ENCODE measurements at places on chromosomes 3 and 15.

- peak; percentile 44 for DNase-seq
These were observed 86.6 kb downstream of the GPR156 start for GRCh38 chr3:120198305-120198878.

DNA sequence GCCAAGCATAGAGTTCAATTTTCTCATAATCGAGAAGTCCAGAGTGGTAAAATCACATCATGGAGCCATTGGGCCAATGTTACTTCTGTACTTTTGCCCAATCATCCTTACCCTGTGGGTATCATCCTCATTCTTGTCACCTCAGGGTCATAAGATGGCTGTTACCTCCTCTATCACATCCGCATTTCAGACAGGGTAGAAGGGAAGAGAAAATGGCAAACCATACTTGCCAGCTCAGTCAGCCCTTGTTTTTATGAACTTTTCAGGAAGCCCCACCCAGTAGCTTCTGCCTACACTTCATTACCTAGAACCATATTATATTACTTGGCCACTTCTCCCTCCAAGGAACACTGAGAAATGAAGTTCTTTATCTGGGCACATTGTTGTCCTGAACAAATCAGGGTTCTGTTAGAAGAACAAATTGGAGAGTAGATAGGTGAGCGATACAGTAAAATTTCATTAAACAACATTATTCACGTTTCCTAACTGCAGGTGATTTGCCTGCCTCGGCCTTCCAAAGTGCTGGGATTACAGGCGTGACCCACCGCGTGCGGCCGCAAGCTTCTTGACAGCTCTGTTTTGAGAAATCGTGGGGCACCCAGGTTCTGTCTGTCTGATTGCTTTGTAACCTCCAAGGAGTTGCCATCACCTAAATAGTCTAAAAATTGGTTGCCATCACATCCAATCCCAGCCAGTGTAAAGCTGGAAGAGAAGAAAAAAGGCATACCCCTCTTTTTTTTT lies 34.5 kb upstream of the RPN1 start:
- no peak for DNase-seq

DNA sequence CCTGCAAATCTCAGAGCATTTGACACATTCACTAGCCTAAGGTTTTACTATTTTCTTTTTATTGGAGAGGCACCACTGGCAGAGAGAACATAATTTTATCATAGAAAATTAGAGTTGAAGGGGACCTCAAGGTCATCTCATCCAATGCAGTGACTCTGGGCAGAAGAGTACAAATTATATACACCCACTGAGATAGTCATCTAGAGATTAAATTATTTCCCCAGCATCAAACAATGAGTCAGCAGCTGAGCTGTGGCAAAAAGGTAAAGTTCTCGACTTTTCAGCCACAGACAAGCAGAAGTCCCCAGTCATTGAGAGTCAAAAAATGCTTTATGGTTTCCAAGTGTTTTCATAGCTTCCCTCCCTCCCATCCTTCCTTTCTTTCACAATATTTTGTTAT lies 39.3 kb upstream of the SEMA6D start:
- no peak for DNase-seq

DNA sequence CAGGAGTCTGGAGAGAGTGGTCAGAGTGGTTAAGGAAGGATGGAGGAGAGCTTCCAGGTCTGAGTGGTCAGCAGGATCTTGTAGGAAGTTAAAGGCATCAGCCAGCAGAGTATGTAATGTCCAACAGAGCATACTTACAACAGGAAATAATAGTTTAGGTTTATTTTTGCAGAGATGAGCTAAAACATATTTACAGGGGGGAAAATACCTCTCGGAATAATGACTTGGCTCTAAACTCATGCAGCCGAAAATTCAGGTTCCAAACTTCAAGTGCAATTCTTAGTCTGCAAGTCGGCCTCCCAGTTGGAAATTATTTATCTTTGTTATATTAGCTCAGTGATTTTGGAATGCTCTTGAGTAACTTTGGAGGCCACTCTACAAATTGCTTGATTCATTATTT lies 385.0 kb upstream of the C2CD4B start:
- no peak for DNase-seq

- peak; percentile 50 for DNase-seq
These were observed 465.8 kb downstream of the FOXP1 start for GRCh38 chr3:71117572-71118247.

GRCh38 chr15:32738666-32739065 lies 20.9 kb downstream of the GREM1 start:
- DNase-seq: peak; percentile 45

DNA sequence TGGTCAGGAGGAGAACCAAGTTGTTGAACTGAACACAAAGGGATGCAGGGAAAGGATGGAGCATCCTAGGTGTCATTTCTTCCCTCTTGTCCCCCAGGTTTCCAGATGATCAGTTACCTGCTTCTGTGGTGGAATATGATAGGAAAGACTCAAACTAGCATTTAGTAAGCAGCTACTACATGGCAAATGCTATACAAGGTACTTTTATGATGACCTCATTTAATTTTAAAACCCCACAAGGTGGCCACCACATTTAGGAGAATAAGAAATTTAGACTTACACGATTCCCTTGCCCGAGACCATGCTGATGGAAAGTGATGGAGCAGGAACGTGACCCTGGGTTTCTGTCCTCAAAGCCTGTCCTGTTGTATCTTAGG lies 40.9 kb downstream of the CCR4 start:
- no peak for DNase-seq

GRCh38 chr3:69442771-69443311 lies 57.0 kb upstream of the FRMD4B start:
- no peak for DNase-seq

DNA sequence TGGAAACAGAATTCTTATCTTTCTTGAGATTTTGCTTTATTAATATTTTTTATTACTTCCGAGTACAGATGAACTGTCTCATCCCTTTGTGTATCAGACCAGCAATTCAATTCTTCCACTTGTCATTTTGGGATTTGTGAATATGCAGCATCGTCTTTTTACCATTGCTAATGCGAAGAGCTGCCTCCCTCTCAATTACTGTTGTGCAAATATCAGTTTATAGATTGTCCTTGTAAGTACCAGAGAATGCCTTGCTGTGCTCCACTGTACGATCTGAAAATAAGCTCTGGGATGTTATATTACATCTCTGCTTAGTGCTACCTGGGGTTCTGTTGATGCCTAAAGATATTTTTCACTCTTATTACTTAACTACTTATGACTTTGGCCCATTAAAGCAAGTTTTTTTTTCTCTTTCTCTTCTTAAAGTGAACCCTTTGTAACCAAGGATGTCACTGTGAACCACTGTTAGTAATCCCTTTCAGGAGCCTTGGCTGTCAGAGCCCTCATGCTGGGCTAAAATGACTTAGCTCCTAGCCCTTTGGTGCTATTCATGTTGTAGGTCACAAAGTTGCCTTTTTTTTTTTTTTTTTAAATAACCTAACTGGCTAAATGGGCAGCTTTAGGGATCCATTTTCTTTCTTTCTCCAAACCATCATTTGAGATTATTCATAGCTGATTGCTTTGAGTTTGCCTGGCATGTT lies 382.9 kb downstream of the FEZF2 start:
- no peak for DNase-seq

DNA sequence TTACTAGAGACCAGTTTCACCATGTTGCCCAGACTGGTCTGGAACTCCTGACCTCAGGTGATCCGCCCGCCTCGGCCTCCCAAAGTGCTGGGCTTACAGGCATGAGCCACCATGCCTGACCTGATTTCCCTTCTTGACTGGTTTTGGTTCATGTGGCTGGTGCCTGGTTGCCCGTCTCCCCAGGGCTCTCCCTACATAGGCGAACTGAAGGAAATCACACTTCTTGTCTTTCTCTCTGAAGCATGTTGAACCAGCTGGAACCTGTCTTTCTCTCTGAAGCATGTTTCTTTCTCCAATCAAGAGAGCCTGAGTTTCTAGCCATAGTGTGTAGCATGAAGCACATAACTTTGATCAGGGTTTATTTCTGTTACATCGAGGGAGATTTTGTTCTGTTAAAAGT lies 16.3 kb upstream of the SAMD7 start:
- DNase-seq: no peak

DNA sequence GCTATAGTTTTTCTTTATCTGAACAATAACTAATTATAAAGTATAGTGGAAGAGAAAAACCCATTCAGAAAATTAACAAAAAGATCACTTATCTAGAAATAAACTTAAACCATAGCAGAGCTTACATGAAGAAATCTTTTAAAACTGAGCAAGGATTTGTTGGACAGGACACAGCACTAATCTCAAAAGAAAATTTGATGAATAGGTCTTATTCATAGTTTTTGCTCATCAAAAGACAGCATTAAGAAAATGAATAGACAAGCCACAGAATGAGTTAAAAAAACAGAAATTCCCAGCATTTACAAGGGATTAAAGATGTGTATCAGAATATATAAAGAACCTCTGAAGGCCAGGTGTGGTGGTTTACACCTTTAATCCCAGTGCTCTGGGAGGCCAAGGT lies 29.5 kb downstream of the PIK3CA start:
- DNase-seq: no peak

GRCh38 chr3:140423146-140423545 lies 254.7 kb upstream of the TRIM42 start:
- no peak for DNase-seq

DNA sequence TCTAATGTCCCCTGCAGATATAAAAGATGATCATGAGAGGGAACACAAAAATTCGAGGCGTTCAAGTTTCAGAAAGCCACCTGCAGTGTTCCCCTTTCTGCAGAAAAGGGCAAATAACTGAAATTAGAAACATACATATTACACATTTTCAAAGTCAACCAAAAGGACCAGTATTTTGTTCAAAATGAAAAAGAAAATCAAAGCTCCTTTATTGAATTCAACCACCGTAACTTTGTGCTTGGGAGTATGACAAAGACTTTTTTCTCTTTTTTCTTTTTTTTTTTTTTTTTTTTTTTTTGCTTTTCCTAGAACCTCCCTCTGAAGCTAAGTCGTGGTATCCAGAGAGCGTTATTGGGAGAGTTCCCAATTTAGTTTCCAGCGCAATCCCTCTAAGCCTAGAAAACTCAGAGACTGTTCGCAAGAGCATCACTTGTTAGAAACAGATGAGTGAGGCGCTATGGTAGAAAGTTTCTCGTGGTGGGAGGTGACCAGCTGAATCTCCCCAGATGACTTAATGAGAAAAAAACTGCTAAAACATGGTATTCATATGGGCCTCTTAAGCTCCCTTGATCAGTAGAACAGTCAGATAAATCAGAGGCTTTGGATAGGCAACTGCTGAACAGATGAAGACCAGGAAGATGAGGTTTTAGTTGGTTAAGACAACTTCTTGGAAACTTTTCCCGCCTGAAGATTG lies 77.4 kb downstream of the MB21D2 start:
- DNase-seq: no peak

GRCh38 chr15:87873516-87873915 lies 383.0 kb downstream of the NTRK3 start:
- DNase-seq: peak; percentile 71

DNA sequence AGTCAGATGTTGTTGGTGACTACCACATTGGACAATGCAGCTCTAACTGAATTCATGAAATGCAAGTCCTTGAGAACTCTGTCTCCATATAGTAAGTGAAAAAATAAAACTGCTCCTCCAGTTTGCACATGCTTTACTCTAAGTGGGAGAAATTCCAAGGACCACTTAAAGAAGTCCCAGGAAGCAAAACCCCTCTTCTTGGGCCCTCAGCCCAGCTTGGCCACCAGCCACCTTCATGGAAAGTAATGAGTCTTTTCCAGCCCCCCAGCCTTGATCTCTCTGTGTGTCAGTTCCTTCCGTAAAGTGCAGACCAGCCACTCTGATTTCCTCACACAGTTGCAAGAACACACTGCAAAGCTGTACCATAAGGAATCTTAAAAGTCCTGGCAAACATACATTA lies 34.5 kb downstream of the DAPK2 start:
- DNase-seq: no peak

GRCh38 chr15:88881775-88882174 lies 13.6 kb downstream of the HAPLN3 start:
- DNase-seq: peak; percentile 39

GRCh38 chr3:190038050-190038933 lies 82.4 kb downstream of the P3H2 start:
- peak; percentile 63 for DNase-seq
